Activated T-cell treated with anti-CD3 and anti-CD28 coated beads for 48 hours (primary cell): ENCODE measurements at places on chromosomes 2 and 18.

GRCh38 chr2:45891719-45892424 lies 240.4 kb downstream of the PRKCE start:
- DNase-seq = no peak

DNA sequence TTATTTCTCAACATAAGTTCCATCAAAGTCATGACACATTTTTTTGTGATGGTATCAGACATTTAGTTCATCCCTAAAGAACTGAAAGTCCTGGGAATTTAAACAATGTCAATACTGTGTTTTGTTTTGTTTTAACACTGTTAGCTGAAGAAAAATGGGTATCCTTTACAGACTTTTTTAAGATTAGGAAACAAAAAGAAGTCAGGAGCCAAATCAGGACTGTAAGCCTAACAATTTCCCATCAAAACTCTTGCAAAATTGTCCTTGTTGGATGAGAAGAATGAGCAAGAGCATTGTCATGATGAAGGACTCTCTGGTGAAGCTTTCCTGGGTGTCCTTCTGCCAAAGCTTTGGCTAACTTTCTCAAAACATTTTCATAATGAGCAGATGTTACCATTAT lies 69.4 kb downstream of the SRD5A2 start:
- DNase-seq = no peak

DNA sequence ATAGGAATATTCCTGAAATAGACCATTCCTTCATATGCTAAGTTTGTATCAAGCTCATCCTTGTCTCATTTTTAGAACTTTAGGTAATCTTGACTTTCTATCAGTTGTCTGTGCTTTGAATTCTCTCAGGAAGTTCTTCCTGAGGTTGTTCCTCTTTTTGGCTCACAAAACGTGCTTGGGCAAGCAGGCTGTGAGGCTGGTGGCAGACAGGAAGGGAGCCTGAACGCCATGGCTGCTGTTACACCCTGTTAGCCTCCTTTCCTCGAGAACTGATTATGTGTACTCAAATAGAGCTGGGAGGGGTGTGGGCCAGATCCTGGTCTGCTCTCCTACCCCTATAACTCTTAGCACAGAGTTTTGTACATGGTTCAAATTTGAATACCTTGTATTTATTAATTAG lies 136.4 kb upstream of the CELF4 start:
- no peak for DNase-seq

DNA sequence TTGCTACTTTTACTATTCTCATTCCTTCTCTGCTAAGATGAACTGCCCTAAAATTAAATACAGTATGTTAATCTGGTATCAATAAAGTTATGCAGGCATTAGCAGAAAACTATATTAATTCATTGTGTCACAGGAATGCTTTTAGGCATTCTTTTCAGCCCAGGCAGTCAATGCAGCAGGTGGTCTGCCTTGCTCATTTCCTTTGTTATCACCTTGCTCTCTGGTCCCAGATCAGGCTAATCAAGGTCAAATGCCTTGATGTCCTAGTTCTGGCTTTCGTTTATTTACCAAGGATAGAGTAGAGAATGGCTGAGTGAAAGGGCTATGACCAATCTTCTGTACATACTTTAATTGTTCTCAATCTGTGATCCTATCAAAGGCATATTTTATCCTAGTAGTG lies 1023.6 kb downstream of the TMEM182 start:
- no peak for DNase-seq

GRCh38 chr18:55695091-55695490 lies 107.1 kb upstream of the TCF4 start:
- DNase-seq = no peak

GRCh38 chr2:223759569-223760430 lies 77.6 kb downstream of the AP1S3 start:
- no peak for DNase-seq

- no peak for DNase-seq
Observed at GRCh38 chr2:106816974-106817373, 69.0 kb downstream of the ST6GAL2 start.

- no peak for DNase-seq
Observed at GRCh38 chr18:48827291-48828193, 123.2 kb downstream of the SMAD7 start.

DNA sequence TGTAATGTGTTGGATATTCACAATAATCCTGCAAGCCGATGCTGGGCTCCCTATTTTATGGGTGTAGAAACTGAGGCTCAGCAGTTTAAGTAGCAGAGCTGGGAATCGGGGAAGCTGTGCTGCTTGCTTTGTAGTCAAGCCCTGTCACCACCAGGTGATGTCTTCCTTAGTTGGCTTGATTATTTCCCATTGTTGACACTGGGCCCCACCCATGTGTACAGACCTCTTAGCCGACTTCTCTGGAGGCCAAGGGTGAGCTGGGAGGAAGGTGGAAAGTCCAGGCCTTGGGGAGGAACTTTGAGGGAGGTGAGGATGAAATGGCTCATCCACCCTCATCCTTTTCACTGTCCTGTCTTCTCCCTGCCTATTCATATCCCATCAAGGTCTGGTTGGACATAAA lies 60.0 kb downstream of the CAPN13 start:
- DNase-seq = no peak

DNA sequence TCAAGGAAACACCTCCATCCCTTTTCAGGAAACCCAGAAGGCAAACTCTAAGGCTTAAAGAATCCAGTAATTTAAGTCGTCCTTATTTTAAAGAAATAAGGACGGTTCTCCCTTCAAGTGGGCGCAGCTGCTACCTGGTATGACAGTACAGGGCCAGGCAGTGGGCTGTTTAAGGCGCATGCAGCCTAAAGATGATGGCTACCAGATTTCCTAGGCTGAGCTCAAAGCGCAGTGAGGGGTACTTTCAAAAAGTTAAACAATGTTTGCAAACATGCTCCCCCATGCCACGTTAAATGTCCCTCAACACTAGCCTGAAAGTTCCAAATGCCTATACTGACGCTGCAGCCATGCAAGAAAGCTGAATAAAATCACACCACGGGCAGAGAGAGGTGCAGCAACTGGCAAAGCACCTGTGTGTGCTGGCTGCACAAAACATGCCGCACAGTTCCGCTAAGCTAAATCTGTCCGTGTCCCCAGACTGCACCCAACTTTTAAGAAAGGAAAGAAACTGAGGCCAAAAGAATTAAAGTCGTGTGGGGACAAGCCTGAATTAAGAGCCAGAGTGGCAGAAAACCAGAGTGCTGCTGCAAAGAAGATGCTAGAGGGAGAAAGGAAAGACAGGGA lies 583 bp downstream of the HIBCH start:
- no peak for DNase-seq

- no peak for DNase-seq
Observed at GRCh38 chr18:3156325-3156640, 63.5 kb downstream of the MYOM1 start.

GRCh38 chr2:20199633-20200270 lies 25.2 kb downstream of the SDC1 start:
- no peak for DNase-seq

GRCh38 chr2:239269916-239270315 lies 130.9 kb downstream of the HDAC4 start:
- DNase-seq = no peak

GRCh38 chr2:187900021-187900420 lies 345.8 kb upstream of the TFPI start:
- no peak for DNase-seq

GRCh38 chr2:160380611-160381010 lies 113.0 kb downstream of the RBMS1 start:
- no peak for DNase-seq

DNA sequence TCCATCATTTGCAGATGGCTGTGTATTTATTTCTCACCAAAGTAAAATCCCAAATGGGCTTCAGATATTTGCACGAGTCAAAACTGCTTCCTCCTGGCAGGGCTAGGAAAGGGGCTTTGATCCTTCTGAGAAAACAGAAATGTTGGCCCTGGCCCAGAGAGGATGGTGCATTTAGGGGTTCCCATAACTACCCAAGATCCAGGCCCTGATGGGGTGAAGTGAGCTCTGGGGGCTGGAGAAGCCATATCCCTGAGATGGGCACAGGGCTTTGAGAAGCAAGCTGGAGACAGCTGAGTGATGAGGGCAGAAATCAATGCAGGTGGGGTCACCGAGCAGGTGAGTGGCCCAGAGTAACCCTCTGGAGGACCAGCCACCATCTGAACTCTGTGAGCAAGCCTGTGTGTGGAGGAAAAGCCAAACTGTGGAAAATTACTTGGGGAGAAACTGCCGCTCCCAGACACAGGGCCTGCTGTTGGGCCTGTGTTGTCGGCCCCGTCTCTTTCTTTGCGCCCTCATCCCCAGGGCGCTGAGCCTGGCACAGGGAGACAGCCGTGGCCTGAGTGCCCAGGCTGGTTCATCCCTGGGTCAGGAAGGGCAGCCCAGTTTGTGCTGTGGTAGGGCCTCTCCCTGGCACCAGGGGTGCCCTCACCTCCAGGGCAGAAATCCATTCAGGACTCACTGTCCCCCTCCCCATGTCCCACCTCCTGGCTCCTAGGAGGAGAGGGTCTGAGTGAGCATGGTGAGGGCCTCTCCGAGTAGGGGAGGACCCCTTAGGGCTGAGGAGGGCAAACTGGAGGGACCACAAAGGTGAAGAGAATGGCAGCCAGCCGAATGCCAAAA lies 167.8 kb upstream of the HAAO start:
- no peak for DNase-seq

DNA sequence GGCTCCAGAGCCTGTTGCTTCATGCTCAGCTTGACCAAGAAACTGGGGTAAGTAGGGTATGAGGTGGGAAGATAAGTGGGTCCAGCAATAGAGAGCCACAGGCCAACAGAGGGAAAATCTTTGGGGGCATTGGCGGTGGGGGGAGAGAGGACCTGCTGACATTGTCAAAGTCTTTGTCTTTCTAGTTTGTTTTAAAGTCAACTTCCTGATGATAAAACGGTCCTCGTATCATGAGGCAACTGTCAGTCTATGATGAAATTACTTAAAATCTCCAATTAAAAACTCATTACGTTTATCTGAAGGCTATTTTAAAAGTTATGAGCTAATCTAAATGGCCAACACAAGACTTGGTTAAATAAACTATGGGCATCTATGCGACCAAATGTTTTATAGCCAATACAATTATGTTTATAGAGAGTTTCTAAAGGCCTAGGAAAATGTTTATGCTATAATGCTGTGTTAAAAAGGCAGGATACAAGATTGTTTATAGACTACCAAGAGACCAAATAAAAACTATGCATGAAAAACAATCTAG lies 84.4 kb upstream of the CD28 start:
- no peak for DNase-seq

- DNase-seq = no peak
Observed at GRCh38 chr18:56258178-56258577, 380.2 kb downstream of the TXNL1 start.

DNA sequence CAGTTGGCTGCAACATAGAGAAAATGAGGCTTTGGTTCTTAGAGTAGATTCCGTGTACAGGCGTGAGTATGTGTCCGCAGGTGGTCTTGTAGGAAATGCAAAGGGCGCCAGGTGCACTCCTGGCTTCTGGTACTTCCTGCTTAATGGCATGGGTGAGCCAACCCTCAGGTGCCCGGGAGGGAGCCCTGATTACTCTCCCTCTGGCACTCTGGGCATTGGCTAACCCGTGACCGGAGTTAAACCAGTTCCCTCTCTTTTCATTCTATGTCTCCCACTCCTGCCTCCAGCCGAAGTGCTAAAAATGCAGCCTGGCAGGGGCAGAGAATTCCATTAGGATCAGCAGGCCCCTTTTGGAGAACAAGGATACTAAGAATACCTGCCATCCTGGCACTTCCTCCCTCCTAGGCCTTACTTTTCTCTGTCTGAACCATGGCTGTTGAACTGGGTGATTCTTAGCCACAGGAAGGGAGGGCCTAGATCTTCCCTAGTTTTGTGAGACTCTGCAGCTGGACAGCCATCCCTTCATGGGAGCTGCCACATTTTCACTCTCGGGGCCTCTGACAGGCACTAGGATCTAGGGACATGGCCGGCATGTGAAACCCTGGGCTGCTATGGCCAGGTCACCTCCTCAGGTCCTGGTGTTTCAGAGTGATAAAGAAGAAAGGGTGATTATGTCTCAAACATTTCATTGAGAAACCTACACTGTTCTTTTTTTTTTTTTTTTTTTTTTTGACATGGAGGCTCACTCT lies 6.5 kb downstream of the MERTK start:
- no peak for DNase-seq

DNA sequence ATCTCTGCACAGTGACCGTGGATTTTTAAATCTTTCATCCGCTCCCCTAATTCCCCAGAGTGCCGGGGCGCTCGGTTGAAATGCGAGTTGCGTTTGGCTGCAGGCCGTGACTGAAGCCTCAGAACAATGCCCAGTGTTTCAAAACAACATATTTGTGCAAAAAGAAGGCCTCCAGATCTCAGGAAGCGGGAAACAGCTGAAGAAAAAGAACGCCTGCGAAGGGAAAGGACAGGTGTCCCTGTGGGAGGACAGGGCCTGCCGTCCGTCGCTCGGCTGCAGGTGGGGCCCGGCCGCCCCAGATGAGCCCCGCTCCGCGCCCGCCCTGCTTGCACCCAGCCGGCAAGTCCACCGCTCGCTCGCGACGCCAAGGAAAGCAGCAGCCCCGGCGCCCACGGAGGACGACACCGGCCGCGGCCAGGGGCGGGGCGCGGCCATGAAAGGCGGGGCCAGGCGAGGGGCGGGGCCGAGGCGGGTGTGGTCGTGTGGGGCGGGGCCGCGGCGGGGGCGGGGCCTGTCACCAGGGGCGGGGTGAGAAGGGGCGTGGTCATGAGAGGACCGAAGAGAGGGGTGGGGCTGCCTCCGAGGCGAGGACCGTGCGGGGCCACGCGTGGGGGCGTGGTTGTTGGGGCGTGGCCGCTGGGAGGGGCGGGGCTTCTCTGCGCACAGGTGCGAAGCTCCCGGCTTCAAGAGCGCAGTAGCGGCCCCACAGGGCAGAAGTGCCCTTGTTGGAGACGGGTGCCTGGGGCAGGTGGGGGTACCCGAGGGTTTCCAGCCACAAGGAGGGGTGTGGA lies 17.6 kb upstream of the BOK start:
- DNase-seq = peak; percentile 72

DNA sequence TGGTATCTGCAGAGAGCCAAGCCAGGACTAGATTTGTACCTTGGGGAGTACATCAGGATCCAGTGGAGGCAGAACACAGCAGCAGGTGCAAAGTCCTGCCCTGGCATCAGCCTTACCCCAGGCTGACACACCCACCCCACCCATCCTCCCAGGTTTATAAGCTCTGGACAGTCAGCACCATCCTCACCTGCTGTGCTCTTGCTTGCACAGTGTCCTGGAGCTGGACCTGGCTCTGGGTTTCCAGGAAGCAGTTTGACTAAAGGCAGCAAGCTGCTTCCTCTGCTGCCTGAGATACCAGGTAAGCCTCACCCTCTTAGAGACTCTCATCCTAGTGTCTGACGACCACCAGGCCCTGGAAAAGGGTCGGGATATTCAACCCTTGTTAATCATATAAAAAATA lies at the start of gene SULT1C3:
Gene SULT1C3 (plus strand): TSS at position 183 of the 400 bp plus-strand sequence. CDS start 7,227 bp downstream, outside the sequence.
- DNase-seq = no peak

- DNase-seq = no peak
Observed at GRCh38 chr2:120692691-120693090, 43.0 kb upstream of the GLI2 start.

GRCh38 chr2:83572400-83572799 lies 886.7 kb downstream of the SUCLG1 start:
- no peak for DNase-seq
